ENCODE measurements at places on chromosomes 1 and 21.

- DNase-seq = peak; percentile 89
Measured at GRCh38 chr1:210448297-210448892, 119.7 kb downstream of the HHAT start.

DNA sequence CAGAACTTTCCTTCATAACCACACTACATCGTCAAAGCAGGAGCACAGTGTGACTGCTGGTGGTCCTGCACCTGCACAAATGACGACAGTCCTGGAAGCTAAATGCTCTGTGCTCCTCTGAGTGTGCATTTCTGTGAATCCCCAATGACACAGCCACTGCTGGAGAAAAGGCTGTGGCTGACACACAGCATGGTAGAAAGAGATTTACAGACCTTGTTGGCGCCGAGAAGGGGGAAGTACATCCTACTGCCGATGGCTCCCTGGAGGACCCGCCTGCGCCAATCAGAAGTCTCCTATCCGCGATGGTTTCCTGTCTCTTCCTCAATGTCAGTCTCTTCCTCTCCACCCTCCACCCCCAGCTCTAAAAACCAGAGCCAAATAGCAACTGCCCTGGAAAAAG is 115.4 kb upstream of the RAB4A start:
- no peak for DNase-seq

DNA sequence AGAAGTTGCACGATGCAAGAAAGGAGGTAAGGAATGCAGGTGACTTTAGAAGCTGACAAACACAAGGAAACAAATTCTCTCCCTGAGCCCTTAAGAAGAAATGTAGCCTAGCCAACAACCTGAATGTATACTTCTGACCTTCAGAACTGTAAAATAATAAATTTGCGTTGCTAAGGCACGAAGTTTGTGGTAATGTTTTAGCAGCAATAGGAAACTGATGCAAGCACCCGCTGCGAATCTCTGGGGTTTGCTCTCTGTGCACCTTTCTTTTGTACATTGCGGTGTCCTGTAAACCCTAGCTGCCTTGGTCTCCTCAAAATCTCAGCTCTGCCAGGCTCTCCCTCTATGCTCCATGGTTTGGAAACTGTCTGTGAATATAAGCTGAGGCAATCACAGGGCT is 15.1 kb downstream of the CD53 start:
- DNase-seq = peak; percentile 45

- DNase-seq = peak; percentile 69
Measured at GRCh38 chr1:118973531-118974137, 14.5 kb downstream of the TBX15 start.

DNA sequence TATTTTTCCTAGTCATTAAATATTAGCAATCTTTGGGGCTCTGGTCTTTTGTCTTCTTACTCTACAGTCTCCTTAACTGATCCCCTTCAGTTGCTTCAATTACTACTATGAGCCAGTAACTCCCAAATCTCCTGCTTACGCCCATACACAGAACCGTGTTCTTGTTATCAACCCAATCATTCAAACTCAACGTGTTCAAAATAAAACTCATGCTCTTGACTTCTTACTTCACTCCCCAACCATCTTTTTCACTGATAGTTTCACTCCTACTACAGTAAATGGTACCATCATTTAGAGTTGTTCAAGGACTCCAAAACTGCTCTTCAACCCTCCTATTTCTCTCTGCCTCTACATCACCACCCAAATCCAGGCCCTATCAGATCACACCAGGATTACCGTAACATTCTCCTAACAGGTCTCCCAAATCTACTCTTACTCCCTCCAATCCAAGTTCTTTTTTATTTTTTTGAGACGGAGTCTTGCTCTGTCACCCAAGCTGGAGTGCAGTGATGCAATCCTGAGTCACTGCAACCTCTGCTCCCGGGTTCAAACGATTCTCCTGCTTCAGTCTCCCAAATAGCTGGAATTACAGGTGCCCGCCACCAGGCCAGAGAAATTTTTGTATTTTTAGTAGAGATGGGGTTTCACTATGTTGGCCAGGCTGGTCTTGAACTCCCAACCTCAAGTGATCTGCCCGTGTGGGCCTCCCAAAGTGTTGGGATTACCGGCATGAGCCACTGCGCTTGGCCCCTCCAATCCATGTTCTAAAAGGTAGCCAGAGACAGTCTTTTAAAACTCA is 3.0 kb downstream of the YARS1 start:
- DNase-seq = no peak

DNA sequence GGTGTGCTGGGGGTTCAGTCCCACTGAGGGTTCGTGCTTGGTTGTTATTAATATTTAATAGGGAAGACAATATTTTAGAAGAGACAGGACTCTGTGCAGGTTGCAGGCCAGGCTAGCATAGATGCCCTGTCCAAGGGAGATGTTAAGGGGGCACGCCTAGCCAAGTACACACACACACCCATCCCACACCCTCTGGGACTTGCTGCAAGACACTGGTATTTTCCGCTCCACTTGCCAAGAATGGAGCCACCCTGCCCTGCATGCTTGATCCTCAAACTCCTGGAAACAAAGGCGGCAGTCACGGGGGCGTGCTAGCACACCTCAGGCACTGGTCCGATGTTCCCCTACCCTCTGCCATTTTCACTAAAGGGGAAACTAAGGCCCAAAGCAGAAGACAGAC is 99.1 kb downstream of the MRPL37 start:
- DNase-seq = no peak

- DNase-seq = no peak
Measured at GRCh38 chr1:24503870-24504523, 1.4 kb downstream of the RCAN3 start.

DNA sequence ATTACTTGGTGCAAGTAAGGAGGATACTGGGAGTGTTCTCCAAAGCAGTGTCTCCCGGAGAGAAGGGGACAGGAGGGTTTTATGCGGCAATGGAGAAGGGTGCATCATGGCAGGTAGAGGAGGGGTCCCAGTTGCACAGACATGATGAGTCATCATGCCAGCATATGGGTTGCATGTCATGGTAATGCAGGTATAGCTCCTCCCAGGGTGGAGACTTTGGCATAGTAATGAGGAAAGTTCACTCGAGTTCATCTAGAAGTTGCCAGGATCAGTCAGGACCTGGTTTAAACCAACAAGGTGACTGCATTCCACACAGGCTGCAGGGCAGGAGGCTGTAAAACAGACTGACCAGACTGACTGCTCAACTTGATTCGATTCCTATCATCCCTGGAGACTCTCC is 355.7 kb upstream of the DUSP10 start:
- peak; percentile 19 for DNase-seq

Measured in NCI-H82 (cell line).